Aortic smooth muscle cell (primary cell): ENCODE measurements at places on chromosomes 3 and 15. TPM values are rescaled to one million over a fixed set of nuclear protein-coding genes. Genes with fewer than 3 reads are reported as not detected.

Gene SAMMSON
- total RNA-seq = not detected in 2 replicates

Gene SCAMP5
- total RNA-seq = 1.7 and 6.5 TPM in 2 replicates

Gene GATM
- 0.37 and 0.40 TPM in 2 replicates for total RNA-seq

Gene SLC28A1
- total RNA-seq = not detected in 2 replicates

Gene CMTM8
- 0.53 and 0.56 TPM in 2 replicates for total RNA-seq

Gene SLC27A2
- not detected in 2 replicates for total RNA-seq

Gene SPESP1
- 2.4 and 4.7 TPM in 2 replicates for total RNA-seq

Gene FBXO40
- total RNA-seq = not detected in 2 replicates

Gene RTP3
- not detected in 2 replicates for total RNA-seq

Gene NTRK3
- 0.26 and 0.62 TPM in 2 replicates for total RNA-seq

Gene ITIH1
- 0.40 and 0.56 TPM in 2 replicates for total RNA-seq

Gene TRH
- not detected in 2 replicates for total RNA-seq

Gene FBXW12
- total RNA-seq = not detected in 2 replicates

Gene NEK10
- 26.4 and 36.9 TPM in 2 replicates for total RNA-seq

Gene AHSG
- total RNA-seq = not detected in 2 replicates

Gene IMPG2
- 0.44 and 0.53 TPM in 2 replicates for total RNA-seq

Gene C3orf49
- not detected in 2 replicates for total RNA-seq

Gene ZNF639
- 32.9 and 36.6 TPM in 2 replicates for total RNA-seq

Gene BSN
- total RNA-seq = under 0.01 and 0.06 TPM in 2 replicates

Gene ZKSCAN7
- total RNA-seq = 5.2 and 5.7 TPM in 2 replicates

Gene AADACL2
- total RNA-seq = not detected in 2 replicates

Gene PEX5L
- total RNA-seq = 0.26 TPM in 1 of 2 replicates, not detected in the other

Gene STRA6
- total RNA-seq = 0.06 and 0.26 TPM in 2 replicates

Gene STAB1
- 2.5 and 6.5 TPM in 2 replicates for total RNA-seq

Gene IL12A
- total RNA-seq = 0.19 TPM in 1 of 2 replicates, not detected in the other

Gene GOLGA6L10
- 0.13 and 0.37 TPM in 2 replicates for total RNA-seq

Gene ACKR4
- 157 and 395 TPM in 2 replicates for total RNA-seq

Gene ETV5
- total RNA-seq = 26.1 and 27.1 TPM in 2 replicates

Gene TRAK1
- 46.0 and 64.5 TPM in 2 replicates for total RNA-seq

Gene GAP43
- 5.9 and 9.9 TPM in 2 replicates for total RNA-seq

Gene SLC24A5
- not detected in 2 replicates for total RNA-seq

Gene CFAP100
- not detected in 2 replicates for total RNA-seq

Gene CCDC9B
- total RNA-seq = 102 and 109 TPM in 2 replicates

Gene GUCA1C
- not detected in 2 replicates for total RNA-seq

Gene SLC12A1
- not detected in 2 replicates for total RNA-seq

Gene KCNMB2
- total RNA-seq = not detected in 2 replicates

Gene CP
- total RNA-seq = 17.2 and 63.3 TPM in 2 replicates

Gene ANKRD34C
- total RNA-seq = not detected in 2 replicates

Gene CCDC39
- total RNA-seq = under 0.01 and 0.12 TPM in 2 replicates

Gene ZBTB47
- total RNA-seq = 42.4 and 48.6 TPM in 2 replicates

Gene CMTM7
- 6.9 and 7.1 TPM in 2 replicates for total RNA-seq
